Esophagus muscularis mucosa (tissue), 4 donors: ENCODE measurements at places on chromosomes 16 and 17. TPM values are rescaled to one million over a fixed set of nuclear protein-coding genes. Genes with fewer than 3 reads are reported as not detected.

GRCh38 chr17:44917456-44917855, 2.2 kb upstream of the GFAP start:
- DNase-seq: no peak

GRCh38 chr16:11106726-11107125, 149.3 kb downstream of the SOCS1 start:
- DNase-seq: no peak

GRCh38 chr16:47413041-47413440, 47.8 kb downstream of the ITFG1 start:
- DNase-seq: no peak

DNA sequence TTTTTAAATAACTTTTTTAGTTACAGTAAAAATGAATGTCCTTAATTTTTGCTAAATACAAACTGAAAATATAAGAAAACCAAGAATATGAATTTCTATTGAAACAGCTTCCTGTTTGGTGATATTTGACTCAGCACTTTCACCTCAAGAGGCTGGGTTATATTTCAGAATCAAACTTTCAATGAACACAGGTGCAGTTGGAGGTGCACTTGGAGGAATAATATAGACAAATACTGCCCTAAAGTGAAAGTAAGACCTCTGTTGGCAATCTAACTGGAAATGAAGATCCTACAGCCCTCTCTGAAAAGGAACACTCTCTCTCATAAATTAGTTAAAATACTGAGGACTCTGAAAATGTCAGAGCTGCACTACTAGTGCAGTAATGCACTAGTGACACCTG, 106.2 kb downstream of the BRIP1 start:
- DNase-seq: no peak

DNA sequence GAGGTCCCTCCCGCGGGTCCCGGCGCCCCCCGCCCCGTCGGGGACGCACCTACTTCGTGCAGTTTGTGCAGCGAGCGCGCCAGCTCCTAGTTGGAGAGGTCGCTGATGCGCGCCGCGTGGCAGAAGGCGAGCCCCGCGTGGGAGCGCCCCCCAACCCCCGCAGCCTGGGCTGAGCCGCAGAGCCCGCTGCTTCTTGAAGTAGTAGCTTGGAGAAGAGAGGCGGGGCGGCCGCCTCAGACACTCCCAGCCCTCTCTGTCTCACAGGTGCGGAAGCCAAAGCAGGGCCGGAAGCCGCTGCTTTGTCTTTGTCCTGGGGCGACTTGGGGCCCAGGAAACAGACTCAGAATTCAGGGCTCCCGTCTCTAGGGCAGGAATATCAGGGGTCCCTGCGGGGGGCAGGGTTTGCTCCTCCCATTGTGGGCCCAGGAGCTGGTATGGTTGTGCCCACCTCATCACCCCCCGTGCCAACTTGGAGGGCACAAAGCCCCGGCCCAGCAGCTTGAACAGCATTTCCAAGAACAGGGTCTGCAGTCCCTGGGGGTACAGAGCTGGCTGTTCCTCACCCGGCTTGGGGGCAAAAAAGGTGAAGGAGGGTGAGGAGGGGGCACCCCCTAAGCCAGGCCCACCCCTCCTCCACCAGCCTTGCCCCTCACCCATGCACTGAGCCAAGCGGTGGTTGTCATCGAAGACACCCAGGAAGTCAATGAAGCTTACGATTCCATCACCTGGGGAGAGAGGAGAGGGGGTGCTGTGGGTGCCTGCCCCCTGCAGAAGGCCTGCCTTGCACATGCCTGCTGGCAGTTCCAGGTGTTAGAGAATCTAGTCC, 13.5 kb downstream of the SPATA32 start:
- DNase-seq: no peak

DNA sequence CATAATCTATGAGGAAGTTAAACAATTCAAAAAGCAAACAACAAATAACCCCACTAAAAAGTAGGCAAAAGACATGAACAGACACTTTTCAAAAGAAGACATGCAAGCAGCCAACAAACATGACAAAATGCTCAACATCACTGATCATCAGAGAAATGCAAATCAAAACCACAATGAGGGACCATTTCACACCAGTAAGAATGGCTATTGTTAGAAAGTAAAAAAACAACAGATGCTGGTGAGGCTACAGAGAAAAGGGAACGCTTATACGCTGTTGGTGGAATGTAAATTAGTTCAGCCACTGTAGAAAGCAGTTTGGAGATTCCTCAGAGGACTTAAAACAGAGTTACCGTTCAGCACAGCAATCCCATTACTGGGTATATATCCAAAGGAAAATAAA, 24.4 kb downstream of the TNFRSF13B start:
- no peak for DNase-seq

DNA sequence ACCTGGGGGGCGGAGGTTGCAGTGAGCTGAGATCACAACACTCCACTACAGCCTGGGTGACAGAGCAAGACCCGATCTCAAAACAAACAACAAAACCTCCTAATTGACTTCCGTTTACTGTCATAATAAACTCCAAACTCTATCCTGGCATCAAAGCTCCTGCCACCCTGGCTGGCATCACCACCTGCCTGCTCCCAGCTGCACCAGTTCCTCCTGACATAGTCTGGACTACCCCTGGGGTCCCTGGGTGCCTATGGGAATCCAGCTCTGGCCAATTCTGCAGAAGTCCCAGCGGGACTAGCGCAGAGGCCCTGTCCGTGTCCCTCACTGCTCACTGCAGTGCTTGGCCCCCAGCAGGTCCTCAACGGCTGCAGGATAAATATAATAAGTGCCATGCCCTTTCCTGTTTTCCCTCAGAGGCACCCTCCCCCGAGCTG, 723 bp downstream of the NTHL1 start:
- no peak for DNase-seq

DNA sequence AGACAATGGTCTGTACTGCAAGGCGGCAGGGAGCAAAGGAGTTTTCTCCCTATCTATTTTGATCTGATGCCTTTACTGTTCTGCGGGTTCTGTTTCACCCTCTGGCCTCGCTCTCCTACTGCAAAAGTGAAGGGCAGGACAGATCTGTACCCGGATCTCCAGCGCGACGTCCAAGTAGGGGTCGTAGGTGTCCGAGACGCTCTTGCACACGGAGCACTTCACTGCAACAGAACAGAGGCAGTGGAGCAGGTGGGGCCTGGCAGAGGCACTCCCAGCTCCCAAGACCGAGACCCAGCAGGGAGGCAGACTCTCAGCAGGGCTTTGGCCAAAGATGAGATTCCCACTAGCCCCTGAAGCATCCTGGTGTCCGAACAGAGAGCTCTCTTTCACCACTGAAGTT, 19.8 kb downstream of the USP36 start:
- DNase-seq: no peak

DNA sequence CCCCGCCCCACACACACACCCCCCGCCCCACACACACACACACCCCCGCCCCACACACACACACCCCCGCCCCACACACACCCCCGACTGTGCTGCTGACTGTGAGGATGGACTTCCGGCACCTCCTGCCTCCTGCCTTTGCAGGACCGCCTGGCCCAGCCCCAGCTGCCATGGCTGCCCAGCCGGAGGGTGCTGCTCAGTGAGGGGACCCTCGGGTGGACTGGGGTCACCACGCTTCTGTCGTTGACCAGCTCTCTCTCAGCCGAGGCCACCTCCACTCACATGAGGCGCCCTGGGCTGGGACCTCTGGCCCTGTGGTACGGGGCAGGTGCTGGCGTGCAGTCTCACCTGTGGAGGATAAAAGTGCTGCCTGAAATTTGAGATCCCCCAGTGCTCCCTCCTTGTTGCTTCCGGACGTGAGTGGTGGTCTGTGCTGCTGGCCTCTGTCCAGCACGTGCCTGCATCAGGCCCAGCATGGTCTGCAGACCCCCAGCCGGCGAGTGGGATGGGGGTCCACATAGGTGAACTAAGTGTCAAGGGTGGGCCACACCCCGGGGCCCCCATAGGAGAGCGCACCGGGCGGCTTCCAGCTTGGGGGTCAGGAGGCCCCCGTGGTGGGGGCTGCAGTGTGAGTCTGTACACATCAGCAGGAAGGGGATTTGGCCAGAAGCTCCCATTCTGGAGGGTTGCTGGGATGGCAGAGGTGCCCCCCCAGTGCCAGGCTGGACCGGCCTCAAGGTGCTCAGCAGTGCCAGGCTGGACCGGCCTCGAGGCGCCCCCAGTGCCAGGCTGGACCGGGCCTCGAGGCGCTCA, 11.2 kb downstream of the METRNL start:
- no peak for DNase-seq

- DNase-seq: no peak
These were observed 24.9 kb upstream of the DBNDD1 start for GRCh38 chr16:90044111-90044551.

DNA sequence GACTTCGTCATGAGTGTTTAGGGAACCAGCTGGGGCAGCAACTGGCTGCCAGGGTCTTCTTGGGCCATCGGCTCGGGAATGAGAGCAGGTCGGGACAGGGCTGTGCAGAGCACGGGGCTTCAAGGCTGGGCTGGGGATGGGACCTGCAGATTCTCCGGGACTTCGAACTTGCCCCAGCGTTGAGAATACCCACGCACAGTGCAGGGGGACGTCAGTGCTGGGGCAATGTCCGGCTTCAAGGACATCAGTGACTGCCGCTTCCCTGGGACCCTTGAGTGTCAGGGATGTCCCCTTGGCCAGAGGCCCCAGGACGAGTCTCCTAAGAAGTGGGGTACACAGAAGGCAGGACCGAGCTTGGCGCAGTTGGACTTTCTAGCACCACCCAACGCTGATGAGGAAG, 76.3 kb downstream of the MGAT5B start:
- no peak for DNase-seq

- DNase-seq: peak; percentile 26
These were observed 154.1 kb upstream of the CDH5 start for GRCh38 chr16:66212428-66212827.

DNA sequence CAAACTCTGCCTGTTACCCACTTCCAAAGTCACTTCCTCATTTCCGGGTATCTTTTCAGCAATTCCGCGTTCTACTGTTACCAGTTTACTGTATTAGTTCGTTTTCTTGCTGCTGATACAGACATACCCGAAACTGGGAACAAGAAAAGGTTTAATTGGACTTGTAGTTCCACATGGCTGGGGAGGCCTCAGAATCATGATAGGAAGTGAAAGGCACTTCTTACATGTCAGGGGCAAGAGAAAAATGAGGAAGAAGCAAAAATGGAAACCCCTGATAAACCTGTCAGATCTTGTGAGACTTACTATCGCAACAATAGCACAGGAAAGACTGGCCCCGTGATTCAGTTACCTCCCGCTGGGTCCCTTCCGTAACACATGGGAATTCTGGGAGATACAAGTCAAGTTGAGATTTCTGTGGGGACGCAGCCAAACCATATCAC, 30.9 kb downstream of the PAFAH1B1 start:
- DNase-seq: no peak

- DNase-seq: no peak
These were observed 30.0 kb downstream of the EEF2K start for GRCh38 chr16:22235839-22236745.

- DNase-seq: no peak
These were observed 19.2 kb downstream of the GRIN2A start for GRCh38 chr16:10162981-10163380.

- DNase-seq: no peak
These were observed 317.9 kb downstream of the MAP2K6 start for GRCh38 chr17:69732272-69732918.

DNA sequence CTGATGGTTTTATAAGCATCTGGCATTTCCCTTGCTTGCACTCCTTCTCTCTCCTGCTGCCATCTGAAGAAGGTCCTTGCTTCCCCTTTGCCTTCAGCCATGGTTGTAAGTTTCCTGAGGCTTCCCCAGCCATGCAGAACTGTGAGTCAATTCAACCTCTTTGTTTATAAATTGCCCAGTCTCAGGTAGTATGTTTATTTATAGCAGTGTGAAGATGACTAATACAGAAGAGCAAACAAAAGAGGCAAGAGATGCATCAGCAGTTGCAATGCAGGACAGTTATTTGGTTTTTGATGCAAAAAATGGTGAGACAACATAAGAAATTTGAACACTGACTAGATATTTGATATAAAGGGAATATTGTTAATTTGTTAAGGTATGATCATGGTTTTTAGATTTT, 16.8 kb downstream of the TMEM100 start:
- DNase-seq: no peak

DNA sequence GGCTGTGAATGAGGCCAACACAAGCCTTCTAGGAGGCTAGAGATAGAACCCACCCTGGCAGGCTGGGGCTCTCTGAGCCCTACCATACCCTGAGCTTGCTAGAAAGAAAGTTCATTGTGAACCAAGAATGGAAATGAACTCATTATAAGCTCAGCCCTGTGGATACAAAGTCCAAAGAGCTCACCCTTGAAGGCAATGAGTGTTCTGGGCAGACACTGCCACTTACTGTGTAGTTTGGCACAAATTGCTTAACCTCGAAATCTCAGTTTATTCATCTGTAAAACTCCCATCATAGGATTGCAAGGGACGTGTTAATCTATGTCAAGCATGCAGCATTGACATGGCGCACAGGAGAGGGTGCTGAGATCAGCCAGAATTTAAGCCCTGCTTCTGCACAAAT, 5.5 kb downstream of the KDM8 start:
- DNase-seq: no peak

- peak; percentile 92 for DNase-seq
These were observed 935 bp downstream of the USP32 start for GRCh38 chr17:60390925-60391470.

- no peak for DNase-seq
These were observed 1.3 kb downstream of the CACNG4 start for GRCh38 chr17:66965801-66966262.

DNA sequence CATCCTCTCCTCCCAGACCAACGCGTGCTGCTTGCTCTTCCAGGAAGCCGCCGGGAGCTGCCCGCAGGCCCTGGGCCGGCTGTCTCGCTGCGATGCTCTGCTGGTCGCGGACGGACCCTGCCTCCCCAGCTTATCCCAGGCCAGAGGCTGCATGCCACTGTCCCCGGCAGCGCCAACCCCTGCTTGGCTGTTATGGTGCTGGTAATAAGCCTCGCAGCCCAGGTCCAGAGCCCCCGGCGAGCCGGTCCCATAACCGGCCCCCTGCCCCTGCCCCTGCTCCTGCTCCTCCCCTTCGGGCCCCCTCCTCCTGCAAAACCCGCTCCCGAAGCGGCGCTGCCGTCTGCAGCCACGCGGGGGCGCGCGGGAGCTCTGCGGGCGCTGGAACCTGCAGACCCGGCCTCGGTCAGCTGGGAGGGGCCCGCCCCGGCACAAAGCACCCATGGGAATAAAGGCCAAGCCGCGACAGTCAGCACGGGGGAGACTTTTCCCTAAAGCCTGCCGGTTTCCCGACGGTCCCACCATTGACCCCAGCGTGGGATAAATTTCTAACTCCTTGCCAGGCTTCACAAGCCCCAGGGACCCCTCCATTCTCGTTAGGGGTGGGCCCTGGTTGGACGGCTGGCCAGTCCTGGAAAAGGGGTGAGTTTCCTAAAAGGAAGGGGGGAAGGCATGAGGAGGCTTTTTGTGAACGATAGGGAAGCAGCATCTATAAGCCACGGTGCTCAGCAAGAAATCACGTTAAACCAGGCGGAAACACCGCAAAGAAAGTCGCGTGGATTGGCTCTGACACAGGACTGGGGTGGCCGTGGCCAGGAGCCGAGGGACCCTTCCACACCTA, 11.2 kb downstream of the ENPP7 start:
- no peak for DNase-seq

KCNH6 gene
- total RNA-seq: not detected

IGF2BP1 gene
- total RNA-seq: not detected

PRAC2 gene
- total RNA-seq: not detected

CCL2 gene
- 22.6 TPM for total RNA-seq
